ENCODE measurements at places on chromosomes 12 and 14. TPM values are rescaled to one million over a fixed set of nuclear protein-coding genes. Genes with fewer than 3 reads are reported as not detected.

PSMD9 gene
- total RNA-seq = 24.4 TPM

PIP4K2C gene
- total RNA-seq = 18.8 TPM

SMCO2 gene
- not detected for total RNA-seq

MYO1H gene
- total RNA-seq = 0.12 TPM

IAPP gene
- total RNA-seq = not detected

LRRC10 gene
- total RNA-seq = not detected

DNA sequence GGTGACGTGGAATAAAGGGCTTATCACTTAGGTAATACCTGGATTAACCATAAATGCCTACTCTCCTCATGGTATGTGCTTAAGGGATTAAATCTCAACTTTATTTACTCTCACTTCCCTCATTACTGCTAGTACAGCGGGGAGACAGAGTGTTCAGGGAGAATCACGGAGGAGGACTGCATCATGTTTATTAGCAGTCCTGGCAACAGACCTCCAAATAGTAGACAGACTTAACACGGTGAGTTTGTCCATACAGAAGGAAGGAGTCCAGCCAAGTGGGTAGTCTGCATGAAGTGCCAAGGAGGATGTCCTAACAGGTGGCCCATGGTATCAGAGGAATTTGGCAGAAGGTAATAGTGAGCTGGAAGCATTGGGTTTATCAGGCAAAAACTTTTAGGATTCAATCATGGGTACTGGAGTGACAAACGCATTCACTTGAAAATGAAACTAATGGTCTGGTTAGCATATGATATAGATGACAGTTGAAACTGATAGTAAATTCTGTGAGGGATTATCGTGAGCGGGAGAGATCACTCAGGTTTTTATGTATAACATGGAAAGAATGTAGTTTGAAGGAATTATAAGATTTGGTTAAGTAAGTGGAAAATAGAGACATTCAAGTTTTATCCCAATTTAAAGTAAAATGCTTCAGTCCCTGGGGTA is 471.8 kb downstream of the TMEM117 start:
- no peaks in the 10 kb centered on the region for H3K36me3 ChIP-seq
- H3K27ac ChIP-seq = no peak overlapping the region
- H3K4me3 ChIP-seq = no peak overlapping the region

- no peaks in the 10 kb centered on the region for H3K27me3 ChIP-seq
- no peak overlapping the region for H3K4me3 ChIP-seq
- H3K27ac ChIP-seq = no peak overlapping the region
- no peak for DNase-seq
- H3K36me3 ChIP-seq = no peaks in the 10 kb centered on the region
- H3K4me1 ChIP-seq = no peaks in the 10 kb centered on the region
Measured at GRCh38 chr12:98229540-98229924, 285.9 kb upstream of the TMPO start.

DNA sequence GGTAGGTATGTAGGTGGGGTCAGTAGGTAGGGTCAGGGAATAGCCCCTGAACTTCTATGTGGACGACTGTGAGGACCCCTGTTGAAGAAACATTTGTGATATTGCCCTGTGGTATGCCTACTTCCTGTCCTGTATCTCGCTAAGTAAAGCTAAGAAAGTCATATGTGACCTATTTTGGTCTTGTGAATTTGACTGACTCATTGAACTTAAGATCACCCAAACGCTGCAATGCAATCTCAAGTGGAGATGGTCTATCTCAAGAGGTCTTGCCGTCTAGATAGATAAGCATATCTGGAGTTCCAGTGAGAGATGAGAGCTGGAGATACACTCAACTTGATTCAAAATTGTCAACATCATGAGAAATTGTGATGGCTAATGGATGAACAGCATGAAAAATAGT is 73.8 kb downstream of the TRAFD1 start:
- no peak overlapping the region for H3K27ac ChIP-seq
- DNase-seq = no peak
- H3K4me1 ChIP-seq = peaks cover 7% of the 10 kb centered on the region
- H3K36me3 ChIP-seq = no peaks in the 10 kb centered on the region

- H3K27ac ChIP-seq = no peak overlapping the region
- DNase-seq = no peak
Measured at GRCh38 chr12:110123919-110124268, 263 bp upstream of the IFT81 start.

- no peak overlapping the region for H3K4me3 ChIP-seq
- H3K4me1 ChIP-seq = peaks cover 15% of the 10 kb centered on the region
- no peak for DNase-seq
Measured at GRCh38 chr12:110248096-110248447, 33.0 kb upstream of the ATP2A2 start.

GRCh38 chr14:93044121-93044520 is 71.6 kb downstream of the ITPK1 start:
- H3K27me3 ChIP-seq = no peaks in the 10 kb centered on the region
- no peak overlapping the region for H3K27ac ChIP-seq
- no peaks in the 10 kb centered on the region for H3K36me3 ChIP-seq
- H3K4me1 ChIP-seq = peaks cover 3% of the 10 kb centered on the region
- no peak for DNase-seq
- no peak overlapping the region for H3K4me3 ChIP-seq

GRCh38 chr14:95500772-95501401 is 15.6 kb downstream of the SYNE3 start:
- no peaks in the 10 kb centered on the region for H3K36me3 ChIP-seq
- H3K27ac ChIP-seq = no peak overlapping the region
- no peaks in the 10 kb centered on the region for H3K27me3 ChIP-seq
- no peak for DNase-seq
- H3K4me1 ChIP-seq = peaks cover 8% of the 10 kb centered on the region

- H3K36me3 ChIP-seq = no peaks in the 10 kb centered on the region
- H3K4me3 ChIP-seq = no peak overlapping the region
- no peaks in the 10 kb centered on the region for H3K4me1 ChIP-seq
- no peak for DNase-seq
- H3K27ac ChIP-seq = no peak overlapping the region
Measured at GRCh38 chr12:6458281-6459003, 6.6 kb downstream of the TAPBPL start.

DNA sequence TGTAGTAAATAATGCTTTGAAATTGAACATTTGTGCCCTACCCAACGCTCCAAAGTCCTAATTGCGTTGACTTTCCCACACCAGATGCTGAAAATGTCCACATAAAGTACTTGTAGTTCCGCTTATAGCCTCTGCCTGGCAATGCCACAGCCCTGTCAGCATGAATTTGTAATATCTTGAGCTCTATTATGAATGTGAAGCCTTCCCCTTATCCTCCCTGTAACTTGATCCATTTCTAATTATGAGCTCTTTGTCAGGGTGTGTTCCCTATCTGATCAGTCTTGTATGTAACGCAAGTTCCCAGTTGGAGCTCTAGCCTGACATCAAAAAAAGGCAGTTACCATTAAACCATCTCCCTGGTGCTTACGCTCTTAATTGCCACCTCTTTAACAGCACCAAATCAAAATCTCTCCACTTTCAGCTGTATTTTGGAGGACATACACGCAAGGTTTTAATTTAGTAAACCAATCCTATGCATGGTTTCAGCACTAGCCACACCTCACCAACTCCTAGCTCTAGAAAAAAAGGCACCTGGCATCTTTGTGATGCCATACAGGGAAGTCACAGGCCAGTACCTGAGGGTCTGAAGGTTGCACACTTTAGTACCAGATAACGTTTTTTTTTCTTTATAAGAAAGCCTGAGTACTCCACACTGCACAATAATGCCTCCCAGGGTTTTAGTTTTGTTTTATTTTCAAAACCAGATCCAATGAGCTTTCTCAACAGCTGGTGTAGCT is 69.3 kb downstream of the EEA1 start:
- no peaks in the 10 kb centered on the region for H3K36me3 ChIP-seq
- no peaks in the 10 kb centered on the region for H3K27me3 ChIP-seq
- DNase-seq = no peak
- H3K4me1 ChIP-seq = no peaks in the 10 kb centered on the region
- H3K27ac ChIP-seq = no peak overlapping the region
- no peak overlapping the region for H3K4me3 ChIP-seq

DNA sequence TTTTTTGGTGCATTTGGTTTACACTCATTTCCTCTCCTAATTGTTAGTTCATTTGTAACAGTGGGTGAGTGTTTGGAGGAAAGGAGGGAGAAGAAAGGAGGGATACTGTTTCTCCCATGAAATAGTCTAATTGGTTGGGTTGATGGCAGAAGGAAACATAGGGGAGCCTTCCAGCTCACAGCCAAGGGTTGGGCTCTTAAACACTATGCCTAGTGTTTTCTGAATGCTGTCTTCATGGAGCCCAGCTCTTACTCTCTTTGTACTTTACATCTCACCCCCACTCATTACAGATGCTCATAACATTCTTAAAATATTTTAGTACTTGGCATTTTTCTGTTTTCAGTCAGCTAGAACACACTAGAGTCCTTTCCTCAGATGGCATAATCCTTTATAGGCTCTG is 38.2 kb downstream of the BAZ2A start:
- no peaks in the 10 kb centered on the region for H3K36me3 ChIP-seq
- H3K4me3 ChIP-seq = no peak overlapping the region
- no peak overlapping the region for H3K27ac ChIP-seq
- H3K27me3 ChIP-seq = no peaks in the 10 kb centered on the region

DNA sequence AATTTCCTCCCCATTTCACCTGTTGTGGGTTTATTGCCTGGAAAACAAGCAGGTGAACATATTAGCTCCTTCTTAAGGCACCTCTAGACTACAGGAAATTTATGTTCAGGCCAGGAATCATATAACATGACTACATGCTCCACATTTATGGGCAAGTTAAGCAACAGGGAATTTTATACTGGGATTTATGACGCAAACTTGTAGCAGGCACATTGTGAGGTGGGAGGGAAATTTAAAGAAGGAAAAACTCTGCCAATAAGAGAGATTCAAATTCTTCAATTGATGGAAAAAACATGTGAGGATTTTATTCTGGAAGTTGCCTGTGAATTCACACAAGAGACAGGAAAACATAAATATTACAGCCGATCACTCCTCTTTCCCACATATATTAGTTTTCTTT is 93.9 kb downstream of the TBC1D30 start:
- no peaks in the 10 kb centered on the region for H3K36me3 ChIP-seq
- DNase-seq = no peak
- H3K27ac ChIP-seq = no peak overlapping the region
- H3K27me3 ChIP-seq = no peaks in the 10 kb centered on the region
- H3K4me3 ChIP-seq = no peak overlapping the region

- H3K4me3 ChIP-seq = no peak overlapping the region
- peaks cover 7% of the 10 kb centered on the region for H3K4me1 ChIP-seq
- peak; percentile 49 for DNase-seq
- no peaks in the 10 kb centered on the region for H3K27me3 ChIP-seq
- no peak overlapping the region for H3K27ac ChIP-seq
Measured at GRCh38 chr12:131167334-131167733, 213.6 kb downstream of the ADGRD1 start.

GRCh38 chr14:59228421-59228820 is 40.0 kb downstream of the DAAM1 start:
- no peak overlapping the region for H3K27ac ChIP-seq
- no peak overlapping the region for H3K4me3 ChIP-seq
- peaks cover 3% of the 10 kb centered on the region for H3K4me1 ChIP-seq
- no peaks in the 10 kb centered on the region for H3K36me3 ChIP-seq
- H3K27me3 ChIP-seq = no peaks in the 10 kb centered on the region
- no peak for DNase-seq

DNA sequence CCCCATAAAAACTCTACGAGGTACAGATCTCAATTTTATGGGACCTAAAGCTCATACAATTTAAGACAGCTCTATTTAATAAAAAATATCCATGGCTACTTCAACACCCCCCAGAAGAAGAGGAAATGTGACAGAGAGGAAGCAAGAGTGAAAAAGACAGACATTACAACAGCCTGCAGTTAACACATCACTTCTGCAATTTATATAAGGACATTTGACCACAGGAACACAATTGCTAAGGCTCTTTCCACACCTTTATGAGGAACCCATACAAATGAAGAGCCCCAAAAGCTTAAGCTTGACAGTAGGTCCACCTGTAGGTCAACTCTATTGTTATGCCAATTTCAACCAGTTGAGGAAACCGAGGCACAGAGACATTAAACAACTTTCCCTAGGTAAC is 5.6 kb downstream of the OR10P1 start:
- H3K27me3 ChIP-seq = no peaks in the 10 kb centered on the region
- DNase-seq = no peak
- no peak overlapping the region for H3K27ac ChIP-seq
- no peak overlapping the region for H3K4me3 ChIP-seq
- peaks cover 3% of the 10 kb centered on the region for H3K4me1 ChIP-seq

DNA sequence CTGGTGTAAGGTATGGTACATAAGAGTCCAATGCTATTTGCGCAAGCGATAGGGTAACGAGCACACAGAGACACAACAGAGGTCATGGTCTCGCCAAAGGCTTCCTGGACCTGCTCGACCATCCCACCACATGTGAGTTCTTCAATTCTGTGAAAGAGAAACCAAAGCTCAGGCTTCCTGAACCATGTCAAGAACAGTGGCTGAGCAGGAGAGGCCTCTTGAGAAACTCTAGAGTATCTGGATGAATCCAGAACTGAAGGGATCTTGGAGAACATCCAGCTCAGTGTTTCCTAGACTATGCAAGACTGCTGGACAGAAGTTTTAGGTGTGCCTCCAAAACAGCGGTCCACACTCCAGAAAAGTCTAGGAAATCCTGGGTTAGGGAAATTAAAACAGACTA is 114.5 kb downstream of the TRAFD1 start:
- H3K27ac ChIP-seq = no peak overlapping the region
- peaks cover 2% of the 10 kb centered on the region for H3K36me3 ChIP-seq
- H3K4me1 ChIP-seq = no peaks in the 10 kb centered on the region
- no peak overlapping the region for H3K4me3 ChIP-seq

- no peaks in the 10 kb centered on the region for H3K27me3 ChIP-seq
- H3K4me1 ChIP-seq = peaks cover 45% of the 10 kb centered on the region
- H3K36me3 ChIP-seq = no peaks in the 10 kb centered on the region
- H3K4me3 ChIP-seq = no peak overlapping the region
- no peak for DNase-seq
Measured at GRCh38 chr12:124501827-124502226, 65.6 kb downstream of the NCOR2 start.

Measured in ovary (tissue), 10 donors.